Bone marrow (tissue), 2 donors: ENCODE measurements at places on chromosomes 13 and 19.

DNA sequence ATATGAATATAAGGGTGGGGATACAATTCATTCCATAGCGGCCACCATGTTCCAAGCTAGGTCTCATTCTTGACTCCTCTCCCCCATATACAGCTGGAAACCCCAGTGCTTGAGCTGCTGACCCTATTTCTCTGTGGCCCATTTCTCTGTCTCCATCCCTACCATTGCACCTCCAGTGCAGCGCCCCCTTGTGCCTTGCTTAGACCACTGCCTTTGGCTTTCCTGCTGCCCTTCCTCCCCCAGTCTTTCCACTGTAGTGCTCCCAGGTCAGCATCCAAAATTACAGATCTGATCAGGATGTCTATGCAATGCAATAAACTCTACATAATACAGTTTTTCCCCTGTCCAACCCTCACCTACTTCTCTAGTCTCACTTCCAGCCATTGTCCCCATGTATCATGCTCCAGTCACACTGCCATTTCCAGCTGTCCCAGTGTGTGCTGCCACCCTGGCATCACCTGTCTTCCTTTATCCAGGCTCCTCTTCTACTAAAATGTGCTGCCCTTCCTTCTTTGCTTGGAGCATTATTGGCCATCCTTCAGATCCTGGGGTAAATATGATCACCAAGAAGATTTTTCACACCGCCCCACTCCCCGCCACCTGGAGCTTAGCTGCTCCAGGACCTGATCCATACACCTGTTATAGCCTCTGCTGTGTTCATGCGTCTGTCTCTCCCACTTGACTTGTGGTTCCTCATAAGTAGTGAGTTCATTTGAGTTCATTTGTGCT is 199.4 kb upstream of the IPO5 start:
- DNase-seq: no peak

GRCh38 chr13:27044837-27045570 is 126.6 kb downstream of the USP12 start:
- no peak for DNase-seq

- DNase-seq: no peak
Observed at GRCh38 chr13:41244556-41244955, 18.8 kb downstream of the MTRF1 start.

DNA sequence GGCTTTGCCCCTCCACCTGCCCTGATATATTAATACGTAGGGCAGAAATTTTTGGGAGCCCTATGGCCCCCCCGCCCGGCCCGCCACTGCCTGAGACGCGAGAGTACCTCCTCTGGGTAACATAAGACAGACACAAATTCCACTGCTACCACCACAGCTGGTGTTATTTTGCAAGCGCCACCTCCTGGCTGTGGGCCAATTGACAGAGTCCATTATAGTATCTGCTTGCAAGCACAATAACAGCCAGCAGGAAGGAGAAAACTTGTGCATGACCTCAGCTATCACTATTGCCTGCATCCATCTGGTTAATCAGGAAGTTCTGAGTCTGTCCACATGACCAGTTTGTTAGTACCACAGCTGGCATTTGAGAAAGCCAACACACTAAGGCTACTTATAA is 25.3 kb upstream of the OR10H2 start:
- no peak for DNase-seq

- peak; percentile 44 for DNase-seq
Observed at GRCh38 chr19:38617764-38618589, at the start of gene MAP4K1. MAP4K1 (minus strand) TSS chr19:38617953; CDS start chr19:38617895, 58 bp downstream.

GRCh38 chr13:30034458-30034795 is 184.0 kb upstream of the UBL3 start:
- DNase-seq: no peak

DNA sequence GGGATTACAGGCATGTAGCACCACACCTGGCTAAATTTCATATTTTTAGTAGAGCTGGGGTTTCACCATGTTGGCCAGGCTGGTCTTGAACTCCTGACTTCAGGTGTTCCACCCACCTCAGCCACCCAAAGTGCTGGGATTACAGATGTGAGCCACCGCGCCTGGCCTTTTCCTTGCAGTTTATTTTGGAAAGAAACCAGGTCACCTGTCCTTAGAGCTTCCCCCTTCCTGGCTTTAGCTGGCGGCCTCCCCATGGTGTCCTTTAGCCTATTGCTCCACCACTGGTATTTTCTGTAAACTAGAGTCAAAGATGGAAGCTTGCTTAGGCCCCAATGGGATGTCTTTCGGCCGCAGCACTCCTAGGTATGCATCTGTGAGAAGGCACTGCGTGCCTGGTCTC is 91.2 kb downstream of the DPF1 start:
- no peak for DNase-seq

- no peak for DNase-seq
Observed at GRCh38 chr19:1840541-1841115, 7.7 kb downstream of the REXO1 start.

GRCh38 chr13:19818223-19818842 is 35.6 kb upstream of the PSPC1 start:
- no peak for DNase-seq

- no peak for DNase-seq
Observed at GRCh38 chr19:17245535-17245984, at the start of gene NR2F6. NR2F6 (minus strand) TSS chr19:17245919; CDS start chr19:17245220, 699 bp downstream.

DNA sequence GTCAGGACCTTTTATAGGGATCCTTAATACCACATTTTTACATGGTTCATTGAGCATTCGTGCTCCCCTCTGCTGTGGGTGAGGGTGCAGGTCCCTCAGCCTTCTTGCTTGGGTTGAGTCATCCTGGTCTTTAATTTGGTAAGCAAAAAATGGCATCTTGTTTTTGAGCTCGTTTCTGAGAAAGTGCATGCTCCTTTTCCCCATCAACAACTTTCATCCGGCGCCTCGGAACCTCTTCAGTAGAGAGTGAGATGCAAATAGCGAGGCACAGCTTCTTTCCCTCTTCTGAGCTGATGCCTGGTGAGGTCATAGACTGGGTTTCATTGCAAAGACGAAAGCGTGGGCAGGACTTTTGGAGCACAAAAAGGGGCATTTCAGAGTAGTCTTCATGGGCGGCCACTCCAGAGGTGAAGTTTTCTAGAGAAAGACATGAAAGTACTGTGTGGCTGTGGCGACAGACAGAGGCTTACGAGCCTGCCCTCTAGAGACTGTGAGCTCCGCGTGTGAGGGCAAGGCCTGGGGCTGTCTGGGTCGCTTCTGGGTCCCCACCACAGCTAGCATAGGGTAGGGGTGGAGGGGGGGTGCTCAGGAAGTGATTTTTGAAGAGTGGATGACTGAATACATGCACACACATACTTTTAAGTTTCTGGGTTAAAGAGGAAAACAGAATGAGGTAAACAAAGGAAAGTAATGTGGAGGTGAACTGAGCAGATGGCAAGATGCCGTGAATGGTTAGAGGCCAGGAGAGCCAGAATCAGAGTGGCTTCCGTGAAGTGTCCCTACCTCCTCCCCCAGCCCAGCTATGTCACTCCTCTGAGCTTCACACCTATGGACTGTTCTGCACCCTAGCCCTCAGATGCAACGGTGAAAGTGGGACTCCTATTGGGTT is 44.3 kb downstream of the BBC3 start:
- DNase-seq: no peak

GRCh38 chr13:110942248-110942981 is 27.5 kb upstream of the ANKRD10 start:
- no peak for DNase-seq

DNA sequence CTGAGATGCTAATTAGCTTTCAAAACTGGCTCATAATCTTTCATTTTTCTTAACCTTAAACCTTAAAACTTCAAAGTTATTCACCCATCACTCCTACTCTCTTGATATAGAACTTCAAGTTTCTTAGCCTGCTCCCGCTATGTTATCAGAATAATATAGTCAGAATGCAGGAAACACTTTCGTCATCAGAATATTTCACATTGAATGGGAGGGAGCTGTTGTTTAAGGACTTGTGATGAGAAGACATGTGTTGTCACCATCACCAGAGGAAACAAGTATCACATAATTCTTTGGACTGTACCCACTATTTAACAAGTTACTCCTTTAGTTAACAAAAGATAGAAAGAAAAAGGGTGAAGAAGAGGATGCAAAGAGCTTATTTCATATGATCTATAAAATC is 65.0 kb upstream of the FNDC3A start:
- no peak for DNase-seq

- DNase-seq: no peak
Observed at GRCh38 chr13:110950356-110950755, 35.5 kb upstream of the ANKRD10 start.

DNA sequence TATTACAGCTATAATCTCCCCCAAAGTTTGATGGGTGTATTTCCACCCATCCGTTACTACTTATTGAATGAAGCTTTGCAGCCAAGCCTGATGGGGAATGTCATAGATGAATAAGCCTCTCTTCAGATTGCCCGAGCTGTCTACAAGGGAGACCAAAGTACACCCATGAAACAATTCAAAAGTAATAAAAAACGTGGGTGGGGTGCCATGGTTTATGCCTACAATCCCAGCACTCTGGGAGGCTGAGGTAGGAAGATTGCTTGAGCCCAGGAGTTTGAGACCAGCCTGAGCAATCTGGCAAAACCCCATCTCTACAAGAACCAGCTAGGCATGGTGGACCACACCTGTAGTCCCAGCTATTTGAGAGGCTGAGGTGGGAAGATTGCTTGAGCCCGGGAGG is 419.2 kb downstream of the FGF9 start:
- no peak for DNase-seq

DNA sequence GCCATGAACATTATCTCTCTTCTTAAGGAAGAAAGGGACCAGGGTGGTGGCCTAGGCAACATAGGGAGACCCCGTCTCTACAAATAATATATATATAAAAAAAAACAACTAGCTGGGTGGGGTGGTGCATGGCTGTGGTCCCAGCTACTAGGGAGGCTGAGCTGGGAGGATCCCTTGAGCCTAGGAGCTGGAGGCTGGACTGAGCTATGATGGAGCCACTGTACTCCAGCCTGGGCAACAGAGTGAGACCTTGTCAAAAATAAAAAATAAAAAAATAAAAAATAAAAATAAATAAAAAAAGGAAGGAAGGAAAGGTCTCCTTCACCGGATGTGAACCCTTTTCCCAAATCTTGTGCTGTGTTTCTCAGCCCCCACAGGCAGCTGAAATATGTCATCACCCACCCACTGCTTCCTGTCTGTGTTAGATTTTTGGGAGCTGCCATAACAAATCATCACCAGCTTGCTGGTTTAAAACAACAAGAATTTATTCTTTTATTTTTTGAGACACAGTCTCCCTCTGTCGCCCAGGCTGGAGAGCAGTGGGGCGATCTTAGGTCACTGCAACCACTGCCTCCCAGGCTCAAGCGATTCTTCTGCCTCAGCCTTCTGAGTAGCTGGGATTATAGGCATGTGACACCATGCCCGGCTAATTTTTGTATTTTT is 9.5 kb upstream of the TSPAN16 start:
- no peak for DNase-seq

DNA sequence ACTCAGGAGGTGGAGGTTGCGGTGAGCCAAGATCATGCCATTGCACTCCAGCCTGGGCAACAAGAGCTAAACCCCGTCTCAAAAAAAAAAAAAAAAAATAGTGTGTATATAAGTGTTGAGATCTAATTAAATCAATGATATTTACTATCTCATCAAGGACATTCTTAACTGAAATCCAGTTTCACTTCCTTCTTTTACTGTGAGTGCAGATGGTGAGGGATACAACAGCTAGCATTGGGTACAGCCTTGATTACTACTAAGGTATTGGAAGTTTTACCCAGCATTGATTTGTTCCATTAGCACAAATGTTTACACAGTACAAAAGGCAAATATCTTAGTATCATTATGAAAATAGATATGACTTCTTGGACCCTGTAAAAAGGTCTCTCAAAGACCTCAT is 546.6 kb downstream of the KCTD12 start:
- DNase-seq: no peak
